ENCODE measurements at places on chromosomes 5 and 9. TPM values are rescaled to one million over a fixed set of nuclear protein-coding genes. Genes with fewer than 3 reads are reported as not detected.

GRCh38 chr5:77272206-77272605 lies 61.7 kb downstream of the PDE8B start:
- DNase-seq, result no peak

DNA sequence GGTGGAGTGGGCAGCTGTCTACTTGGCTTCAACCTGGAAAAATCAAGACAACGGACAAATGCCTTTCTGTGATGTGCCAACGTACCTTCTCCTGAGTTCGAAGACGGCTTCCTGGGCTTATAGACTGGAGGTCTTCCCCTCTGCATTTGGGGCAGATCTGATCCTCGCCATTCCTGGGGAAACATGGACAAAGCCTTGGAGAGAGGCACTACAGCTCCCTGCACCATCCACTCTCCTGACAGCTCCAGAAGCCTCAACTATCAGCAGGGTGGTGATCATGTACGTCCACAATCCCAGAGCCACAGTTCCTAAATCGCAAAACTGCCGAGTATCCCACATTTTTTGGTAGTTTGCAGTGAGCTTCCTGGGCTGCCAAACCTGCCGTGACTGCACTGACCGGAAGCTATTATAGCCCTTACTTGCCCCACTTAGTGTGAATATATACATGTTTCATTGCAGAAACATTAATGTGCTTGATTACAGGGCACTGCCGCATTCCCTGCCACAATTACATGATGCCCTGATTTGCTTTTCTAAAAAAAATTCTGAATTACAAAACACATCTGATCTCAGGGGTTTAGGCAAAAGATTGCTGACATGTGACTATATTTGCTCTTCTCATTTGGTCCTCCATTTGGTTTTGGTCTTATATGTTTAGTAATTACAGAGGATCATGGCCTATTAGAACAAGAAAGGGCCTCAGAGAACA lies 2.8 kb downstream of the TRAF1 start:
- no peak for DNase-seq

DNA sequence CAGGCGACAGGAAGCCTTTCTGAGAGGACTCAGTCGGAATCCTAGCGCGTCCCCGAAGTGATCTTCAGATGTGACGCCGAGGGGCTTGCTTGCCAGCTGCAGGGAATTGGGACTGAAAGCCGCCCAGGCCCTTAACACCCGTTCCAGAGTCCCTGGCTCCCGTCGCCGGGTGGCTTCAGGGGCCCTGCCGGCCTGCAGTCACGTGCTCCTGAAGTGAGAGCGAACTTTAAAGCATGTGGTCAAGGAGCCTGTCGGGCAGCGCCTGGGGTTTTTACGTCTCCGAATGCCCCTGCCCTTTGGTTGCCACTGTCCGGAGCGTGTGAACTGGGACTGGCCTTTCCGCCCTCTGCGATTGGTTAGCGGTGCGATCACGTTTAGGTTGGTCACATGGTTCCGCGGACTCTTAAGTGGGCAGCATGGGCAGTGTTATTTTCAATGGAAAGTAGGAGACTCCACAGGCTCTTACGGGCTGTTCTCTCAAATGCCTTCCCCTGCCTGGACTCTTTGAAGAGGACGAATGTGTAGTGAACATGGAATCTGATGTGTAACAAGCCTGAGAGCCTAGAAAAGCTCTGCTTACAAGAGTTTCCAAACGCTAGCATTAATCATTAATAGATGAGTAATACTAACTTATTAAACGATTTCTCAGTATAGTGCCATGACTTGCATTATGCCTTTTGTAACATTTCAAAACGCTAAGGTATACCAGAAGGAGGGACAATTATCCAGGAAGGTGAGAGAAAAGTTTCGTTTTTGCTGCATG lies 1.9 kb downstream of the VLDLR start:
- DNase-seq, result peak; percentile 89

DNA sequence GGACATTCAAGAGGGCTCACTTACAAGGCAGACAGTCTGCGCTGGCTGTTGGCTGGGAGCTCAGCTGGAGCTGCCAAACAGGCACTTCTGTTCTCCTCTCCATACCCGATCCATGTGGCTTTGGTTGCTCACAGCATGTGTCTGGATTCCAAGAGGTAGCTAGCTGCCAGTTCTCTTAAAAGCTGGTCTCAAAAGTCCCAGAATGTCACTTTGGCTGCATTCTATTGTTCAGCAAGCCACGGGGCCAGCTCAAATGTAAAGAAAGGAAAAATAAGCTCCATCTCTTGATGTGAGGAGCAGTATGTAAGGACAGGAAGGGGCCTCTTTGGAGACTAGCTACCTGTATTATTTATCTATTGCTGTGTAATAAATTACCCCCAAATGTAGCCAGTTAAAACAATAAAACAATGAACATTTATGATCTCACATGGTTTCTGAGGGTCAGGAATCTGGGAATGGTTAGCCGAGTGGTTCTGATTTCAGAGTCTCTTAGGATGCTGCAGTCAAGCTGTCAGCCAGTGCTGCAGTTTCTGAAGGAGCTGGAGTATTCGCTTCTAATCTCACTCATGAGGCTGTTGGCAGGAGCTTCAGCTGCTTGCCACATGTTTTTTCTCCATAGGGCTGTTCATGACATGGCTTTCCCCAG lies 112.7 kb upstream of the CLINT1 start:
- no peak for DNase-seq

- DNase-seq, result no peak
Observed at GRCh38 chr5:61202213-61202612, 39.9 kb upstream of the SMIM15 start.

The ST6GALNAC6 gene
- total RNA-seq, result 25.6 TPM

Measured in kidney epithelial cell (primary cell).